ENCODE measurements at places on chromosomes 5 and 9. TPM values are rescaled to one million over a fixed set of nuclear protein-coding genes. Genes with fewer than 3 reads are reported as not detected.

The AGXT2 gene
- total RNA-seq: not detected

The SPATA31E1 gene
- total RNA-seq: not detected

The FSTL4 gene
- 0.86 TPM for total RNA-seq

The SNCB gene
- not detected for total RNA-seq

The TRPM3 gene
- total RNA-seq: not detected

The WDR5 gene
- 67.7 TPM for total RNA-seq

The ARL10 gene
- 13.6 TPM for total RNA-seq

The PCDHB5 gene
- total RNA-seq: 23.6 TPM

The GFM2 gene
- 36.0 TPM for total RNA-seq

The LRRC70 gene
- 2.0 TPM for total RNA-seq

The SLC6A19 gene
- not detected for total RNA-seq

The PCDHAC1 gene
- 8.8 TPM for total RNA-seq

The CER1 gene
- 28.8 TPM for total RNA-seq

The PRLR gene
- total RNA-seq: not detected

The N4BP3 gene
- total RNA-seq: 0.73 TPM

The ADAMTS16 gene
- 0.28 TPM for total RNA-seq

The OLFM1 gene
- total RNA-seq: 278 TPM

The MARCOL gene
- total RNA-seq: not detected

The IRX1 gene
- not detected for total RNA-seq

The BTNL3 gene
- total RNA-seq: not detected

The SPATA31D4 gene
- total RNA-seq: not detected

The ZBED3 gene
- total RNA-seq: 10.4 TPM

The GPRIN1 gene
- 16.7 TPM for total RNA-seq

The FOXD1 gene
- total RNA-seq: 4.4 TPM

The ATP10B gene
- not detected for total RNA-seq

The DHFR gene
- 126 TPM for total RNA-seq

The SPINK4 gene
- not detected for total RNA-seq

All from A673 (cell line).